ENCODE measurements at places on chromosomes 13 and 19.

DNA sequence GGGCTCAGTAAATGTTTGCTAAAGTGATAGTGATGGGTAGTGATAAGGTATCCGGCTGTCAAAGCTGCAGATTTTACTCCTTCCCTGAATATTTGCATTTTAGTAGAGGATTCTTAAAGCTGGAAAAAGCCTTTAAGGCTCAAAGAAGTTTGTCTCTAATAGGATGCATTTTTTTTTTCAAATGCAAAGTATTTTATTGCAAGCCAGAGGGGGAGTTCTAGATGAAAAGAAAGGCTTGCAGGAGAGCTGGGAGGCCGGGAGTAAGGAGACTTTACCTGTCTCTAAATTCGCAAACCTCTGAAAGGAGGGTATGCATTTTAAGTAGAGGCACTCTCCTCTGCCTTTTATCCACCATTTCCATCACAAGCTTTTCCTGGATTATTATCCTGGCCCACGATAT is 100.7 kb upstream of the FNDC3A start:
- DNase-seq, result no peak

DNA sequence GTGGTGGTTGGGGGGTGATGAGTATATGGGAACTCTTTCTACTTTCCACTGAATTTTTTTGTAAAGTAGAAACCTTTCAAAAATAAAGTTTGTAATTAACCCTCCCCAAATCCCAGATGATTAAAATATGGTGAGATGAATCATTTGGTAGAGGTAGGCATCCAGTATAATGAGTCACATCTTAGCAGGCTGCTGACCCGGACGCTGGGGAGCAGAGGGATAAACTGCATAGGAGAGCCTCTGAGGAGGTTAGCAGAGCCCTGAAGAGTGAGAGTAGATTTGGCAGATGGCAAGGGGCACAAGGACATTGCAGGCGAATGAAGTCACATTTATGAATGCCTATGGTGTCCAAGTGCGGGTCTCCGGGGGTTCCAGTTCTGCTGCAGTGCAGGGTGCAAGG is 293.8 kb downstream of the FGF9 start:
- no peak for DNase-seq

DNA sequence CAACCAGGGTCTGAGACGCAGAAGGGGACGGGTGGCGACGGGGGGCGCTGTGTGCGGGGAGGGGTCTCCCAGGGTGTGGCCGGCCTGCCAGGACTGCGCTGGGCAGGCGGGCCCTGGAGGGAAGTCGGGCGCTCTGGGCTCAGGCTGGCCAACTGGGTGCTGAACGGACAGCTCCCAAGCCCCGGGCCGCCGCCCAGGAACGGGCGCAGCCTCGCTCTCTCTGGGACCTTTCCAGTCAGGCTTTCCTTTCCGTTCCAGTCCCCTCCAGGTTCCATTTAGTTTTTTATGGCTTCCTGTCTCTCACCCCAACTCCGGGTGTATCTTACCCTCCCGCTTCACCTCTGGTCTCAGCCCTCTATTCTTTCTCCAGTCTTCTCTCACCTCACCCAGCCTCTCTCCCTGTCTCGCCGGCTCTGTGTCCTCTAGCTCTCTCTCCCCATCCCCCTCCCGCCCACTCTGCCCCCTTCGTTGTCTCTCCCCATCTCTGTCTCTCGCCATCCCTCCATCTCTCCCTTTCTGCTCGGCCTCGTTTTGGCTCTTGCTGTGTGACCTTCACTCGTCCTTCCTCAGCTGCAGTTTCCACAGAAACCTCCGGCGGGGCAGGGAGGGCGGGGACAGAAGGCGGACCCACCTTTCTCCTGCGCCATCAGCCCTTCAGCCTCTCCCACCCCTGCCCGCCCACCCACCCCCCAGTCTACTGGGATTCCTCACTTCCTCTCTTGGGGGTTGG is 3.3 kb upstream of the ATP1A3 start:
- DNase-seq, result no peak

DNA sequence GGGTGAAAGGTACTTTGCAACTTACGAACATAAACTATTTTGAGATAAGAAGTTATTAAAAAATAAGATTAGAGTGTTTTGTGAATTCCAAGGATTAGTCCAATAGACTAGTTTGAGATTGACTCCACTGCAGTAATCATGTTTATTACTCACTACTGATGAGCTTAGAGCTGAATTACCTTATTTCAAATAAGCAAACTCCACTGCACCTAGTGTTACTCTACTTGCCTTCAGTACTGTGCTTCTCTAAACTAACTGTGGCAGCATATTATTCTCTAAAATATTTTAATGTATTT is 111.7 kb downstream of the MIPEP start:
- DNase-seq, result no peak

DNA sequence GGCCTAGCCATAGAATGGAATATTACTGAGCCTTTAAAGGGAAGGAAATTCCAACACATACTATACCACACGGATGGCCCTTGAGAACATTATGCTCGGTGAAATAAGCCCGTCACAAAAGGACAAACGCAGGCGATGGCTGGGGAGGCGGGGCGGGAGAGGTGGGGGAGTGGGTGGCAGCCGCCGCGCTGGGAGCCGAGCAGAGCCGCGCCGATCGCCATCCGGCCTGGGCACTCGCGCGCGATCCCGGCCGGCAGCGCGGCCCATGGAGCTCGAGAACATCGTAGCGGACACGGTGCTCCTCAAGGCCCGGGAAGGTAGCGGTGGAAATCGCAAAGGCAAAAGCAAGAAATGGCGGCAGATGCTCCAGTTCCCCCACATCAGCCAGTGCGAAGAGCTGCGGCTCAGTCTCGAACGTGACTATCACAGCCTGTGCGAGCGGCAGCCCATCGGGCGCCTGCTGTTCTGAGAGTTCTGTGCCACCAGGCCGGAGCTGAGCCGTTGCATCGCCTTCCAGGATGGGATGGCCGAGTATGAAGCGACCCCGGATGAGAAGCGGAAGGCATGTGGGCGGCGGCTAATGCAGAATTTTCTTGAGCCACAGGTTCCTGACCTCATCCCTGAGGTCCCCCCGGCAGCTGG is 140.1 kb downstream of the ZDHHC20 start:
- DNase-seq, result no peak

- DNase-seq, result no peak
Measured at GRCh38 chr19:1365319-1366269, 18.1 kb upstream of the NDUFS7 start.

DNA sequence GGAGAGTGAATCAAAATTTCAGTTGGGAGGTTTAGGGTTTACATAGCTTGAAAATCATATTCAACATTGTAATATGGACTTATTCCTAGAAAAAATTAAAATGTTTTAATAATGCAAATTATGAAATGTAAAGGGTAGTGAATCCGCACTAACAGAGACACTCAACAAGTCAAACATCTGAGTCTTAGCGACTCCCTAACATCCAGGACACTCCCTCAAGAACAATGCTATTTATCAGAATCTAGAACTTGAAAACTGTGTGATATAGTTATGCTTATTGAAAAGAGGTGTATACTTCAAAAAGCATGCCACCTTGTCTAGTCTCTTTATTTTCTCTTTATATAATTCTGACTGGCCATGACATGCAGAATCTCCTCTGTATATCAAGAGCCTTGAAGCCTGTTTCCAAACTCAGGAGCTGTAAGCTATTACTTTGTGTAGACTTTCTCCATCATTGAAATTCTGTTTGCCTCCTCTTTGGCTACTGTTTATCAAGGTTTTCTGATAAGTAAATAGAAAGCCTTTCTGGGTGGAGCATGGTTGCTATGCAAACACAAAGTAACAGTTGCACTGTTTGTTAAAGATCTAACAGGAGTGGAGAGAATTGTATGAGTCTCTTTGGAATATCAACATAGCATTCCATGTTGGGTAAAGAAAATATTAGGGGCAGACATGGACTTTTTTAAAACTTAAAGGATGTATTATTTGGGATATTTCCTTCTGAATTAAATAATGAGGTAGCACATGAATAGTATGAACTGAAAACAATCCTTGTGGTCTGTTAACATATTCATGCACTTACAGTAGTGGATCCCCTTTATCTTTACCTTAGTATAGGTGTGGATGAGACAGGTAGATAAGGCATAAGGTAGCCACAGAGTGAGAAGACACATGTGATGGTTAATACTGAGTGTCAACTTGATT is 56.4 kb upstream of the MBNL2 start:
- DNase-seq, result no peak

DNA sequence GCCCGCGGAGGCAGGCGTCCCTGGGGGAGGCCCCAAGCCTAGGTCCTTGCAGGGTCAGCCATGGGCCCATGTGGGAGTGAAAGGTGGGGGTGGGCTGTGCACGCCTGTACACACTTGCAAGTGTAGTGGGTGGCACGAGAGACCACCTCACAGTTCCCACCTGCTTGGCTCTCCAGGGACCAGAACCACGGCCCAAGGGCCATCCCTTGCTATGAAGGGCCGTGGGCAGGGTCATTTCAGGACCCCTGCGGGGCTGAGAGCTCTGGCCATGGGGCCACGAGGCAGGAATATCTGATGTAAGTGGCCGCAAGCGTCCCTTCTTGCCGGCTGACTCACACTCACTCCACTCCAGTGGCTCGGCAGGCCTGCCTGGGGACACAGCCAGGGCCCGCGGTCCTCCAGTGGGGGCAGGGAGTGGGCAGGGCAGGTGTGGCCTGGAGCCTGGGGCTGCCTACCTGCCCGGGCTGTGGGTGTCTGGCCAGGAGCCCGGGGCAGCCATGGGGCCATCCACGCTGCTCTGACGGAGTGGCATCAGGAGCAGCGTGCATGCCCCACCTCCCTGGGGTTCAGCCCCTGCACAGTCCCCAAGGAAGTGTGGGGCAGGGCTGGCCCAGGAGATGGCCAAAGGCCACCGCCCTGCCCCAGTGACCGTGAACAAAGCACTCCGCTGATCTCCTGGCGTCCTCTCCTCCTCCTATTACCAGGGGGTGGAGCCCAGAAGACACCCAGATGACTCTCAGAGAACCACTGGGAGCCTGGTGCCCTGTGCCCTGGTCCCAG is 8.6 kb upstream of the MKNK2 start:
- no peak for DNase-seq

DNA sequence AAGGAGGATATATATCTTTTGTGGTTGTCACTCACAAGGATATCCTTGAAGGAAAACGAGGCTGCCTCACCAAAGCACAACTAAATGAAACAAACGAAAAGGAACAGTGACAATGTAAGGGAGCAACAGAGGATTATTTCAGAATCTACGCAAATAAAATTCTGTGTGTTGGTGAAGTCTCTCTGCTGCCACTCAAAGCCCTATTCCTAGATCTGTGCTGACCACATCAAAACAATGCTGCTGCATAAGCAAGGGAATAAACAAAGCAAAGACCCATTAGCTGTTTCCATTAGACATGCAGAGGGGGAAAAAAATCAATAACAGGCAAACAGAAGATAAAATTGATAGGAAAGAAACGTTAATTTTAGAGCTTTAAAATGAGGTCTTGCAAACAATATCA is 204.4 kb downstream of the MZT1 start:
- no peak for DNase-seq

GRCh38 chr13:36436811-36437210 is 4.5 kb downstream of the CCNA1 start:
- no peak for DNase-seq

DNA sequence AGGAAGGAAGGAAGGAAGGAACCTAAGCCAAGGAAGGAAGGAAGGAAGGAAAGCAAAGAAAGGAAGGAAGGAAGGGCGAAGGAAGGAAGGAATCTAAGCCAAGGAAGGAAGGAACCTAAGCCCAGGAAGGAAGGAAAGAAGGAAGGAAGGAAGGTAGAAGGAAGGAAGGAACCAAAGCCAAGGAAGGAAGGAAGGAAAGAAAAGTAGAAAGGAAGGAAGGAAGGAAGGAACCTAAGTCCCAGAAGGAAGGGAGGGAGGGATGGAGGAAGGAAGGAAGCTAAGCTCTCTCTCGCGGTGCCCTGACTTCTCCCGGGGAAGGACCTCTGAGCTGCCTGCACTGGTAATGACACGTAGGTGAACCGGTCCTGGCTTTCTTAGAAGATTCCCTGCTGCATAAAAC is 1.3 kb upstream of the RUBCNL start:
- DNase-seq, result no peak

GRCh38 chr13:83221813-83222241 is 660.4 kb downstream of the SLITRK1 start:
- peak; percentile 60 for DNase-seq

GRCh38 chr19:44765033-44765948 is 12.4 kb upstream of the CBLC start:
- DNase-seq, result no peak

DNA sequence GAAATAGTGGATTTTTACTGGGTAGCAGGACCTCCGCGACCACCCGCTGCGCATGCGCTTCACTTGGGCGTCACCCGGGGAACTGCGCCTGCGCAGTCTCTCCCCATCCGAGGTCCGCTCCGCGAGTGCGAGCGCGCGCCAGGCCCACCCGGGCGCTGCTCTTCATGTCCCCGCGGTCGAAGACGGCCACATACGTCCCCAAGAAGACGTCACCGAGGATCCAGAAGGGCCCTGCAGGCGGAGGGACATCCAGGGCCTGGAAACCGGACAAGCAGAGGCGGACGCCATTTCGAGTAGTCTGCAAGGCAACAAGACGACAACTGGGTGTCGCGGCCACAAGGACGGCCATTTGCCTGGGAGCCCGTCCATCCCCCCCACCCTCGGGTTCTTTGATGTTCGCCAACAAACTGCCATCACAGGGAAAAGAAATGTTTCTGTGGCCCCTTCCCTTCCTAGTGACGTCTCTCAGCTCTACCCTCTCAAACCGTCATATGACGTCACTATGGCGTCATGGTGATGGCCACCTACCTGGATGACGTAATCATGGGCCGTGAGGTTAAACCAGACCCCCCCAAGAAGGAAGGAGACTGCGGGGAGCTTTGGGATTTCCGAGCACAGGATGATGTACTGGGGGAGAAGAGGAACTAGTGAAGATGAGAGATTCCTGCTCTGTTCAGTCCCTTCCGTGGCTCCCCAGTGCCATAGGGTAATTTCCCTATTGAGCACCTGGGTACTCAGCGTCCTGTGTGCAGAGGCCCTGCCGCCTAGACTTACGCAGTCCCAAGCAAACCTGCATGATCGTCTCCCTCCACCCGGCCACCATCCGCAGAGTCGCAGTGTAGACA is 6.7 kb downstream of the NAPSA start:
- no peak for DNase-seq

DNA sequence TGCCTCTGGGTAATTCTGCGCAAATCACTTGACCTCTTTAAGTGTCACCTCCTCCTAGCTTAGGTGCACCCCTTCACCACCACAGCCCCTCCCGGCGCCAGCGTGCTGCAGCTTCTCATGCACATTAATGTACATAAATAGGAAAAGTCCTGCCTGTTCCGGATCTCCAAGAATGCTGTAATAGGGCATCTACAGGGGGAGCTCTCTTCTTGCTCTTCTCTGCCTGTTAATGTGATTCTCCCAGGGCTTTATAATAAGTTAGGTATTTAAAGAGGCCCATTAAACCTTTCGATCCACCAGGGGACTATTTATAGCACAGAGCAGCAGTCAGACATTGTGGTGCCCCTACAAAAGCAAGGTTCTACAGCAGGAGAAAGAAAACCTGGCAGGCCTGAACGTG is 35.3 kb downstream of the SOX1 start:
- no peak for DNase-seq

GRCh38 chr19:27776020-27776419 is 1436.9 kb downstream of the UQCRFS1 start:
- no peak for DNase-seq

GRCh38 chr19:6421075-6422014 is 3.3 kb downstream of the KHSRP start:
- no peak for DNase-seq

All from HS-5 (cell line).